D341Med (cell line): ENCODE measurements at places on chromosomes 7 and 10.

- no peak for DNase-seq
These were observed 148.6 kb upstream of the PDE1C start for GRCh38 chr7:32218741-32219288.

- no peak for DNase-seq
These were observed 528.9 kb downstream of the GFRA1 start for GRCh38 chr10:115744089-115744488.

DNA sequence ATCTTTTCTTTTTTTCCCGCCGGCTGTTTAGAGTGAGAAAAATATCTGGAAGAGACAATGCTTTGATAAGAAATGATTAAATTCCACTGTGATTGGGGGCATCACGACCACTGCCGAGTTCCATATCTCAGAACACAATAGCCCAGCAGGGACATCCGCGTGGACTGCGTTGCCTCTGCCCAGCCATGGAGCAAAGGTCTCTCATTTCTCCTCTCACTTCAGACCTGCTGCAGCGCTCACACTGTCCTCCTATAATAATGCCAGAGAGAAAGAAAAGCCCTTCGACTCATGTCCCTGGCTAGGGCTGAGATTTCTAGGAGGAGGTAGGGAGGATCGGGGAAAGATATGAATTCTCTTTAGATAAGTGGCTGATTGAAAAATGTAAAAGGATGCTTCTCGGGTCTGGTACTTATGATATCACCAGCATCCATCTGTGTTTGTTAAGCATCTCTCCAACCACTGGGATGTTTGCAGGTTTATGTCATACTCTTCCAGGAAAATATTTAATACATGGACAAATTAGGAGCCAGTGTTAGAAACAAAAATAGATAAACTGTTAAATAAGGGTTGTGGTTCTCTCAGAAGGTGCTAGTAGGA, 472.9 kb upstream of the AKR1E2 start:
- no peak for DNase-seq

DNA sequence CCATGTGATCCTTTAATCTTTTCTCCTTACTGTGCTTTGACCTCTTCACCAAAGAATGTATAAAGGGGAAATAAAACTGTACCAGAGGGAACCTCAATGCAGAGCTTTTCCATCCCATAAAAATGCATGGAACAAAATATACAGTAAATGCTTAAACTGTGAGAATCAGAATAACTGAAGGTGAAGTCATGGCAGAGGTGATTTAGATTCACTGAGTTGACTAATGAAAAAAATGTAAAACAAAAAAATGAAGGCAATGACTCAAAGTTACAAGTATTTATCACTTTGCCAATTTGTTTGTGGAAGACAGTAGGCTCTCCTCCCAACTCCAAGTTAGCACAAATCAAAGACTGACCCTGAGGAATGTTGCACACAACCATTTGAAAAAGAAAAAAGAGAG, 1331.6 kb upstream of the SORCS1 start:
- DNase-seq = no peak
